ENCODE measurements at places on chromosomes 6 and 20. TPM values are rescaled to one million over a fixed set of nuclear protein-coding genes. Genes with fewer than 3 reads are reported as not detected.

GRCh38 chr20:55880361-55880760 lies 125.0 kb downstream of the CBLN4 start:
- DNase-seq: no peak

DNA sequence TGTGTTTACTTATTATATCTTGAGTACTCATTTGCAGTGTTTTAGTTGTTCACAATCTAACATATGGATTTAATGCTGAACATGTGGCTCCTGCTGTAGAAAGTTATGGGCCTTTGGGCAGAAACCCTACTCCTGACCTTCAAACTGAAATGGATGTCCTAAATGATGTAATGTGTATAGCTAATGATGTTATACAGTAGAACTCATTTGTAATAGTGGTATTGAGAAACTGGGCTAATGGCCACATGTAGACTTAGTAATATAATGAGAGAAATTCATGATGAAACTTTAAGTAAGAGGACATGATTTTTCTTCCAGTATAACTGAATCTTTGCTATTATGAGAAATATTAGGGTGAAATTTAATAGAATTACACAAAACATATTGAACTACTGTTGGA lies 121.3 kb upstream of the PTPRK start:
- DNase-seq: no peak

GRCh38 chr20:63400486-63401210 lies 39.5 kb upstream of the CHRNA4 start:
- no peak for DNase-seq

GRCh38 chr6:101818051-101818450 lies 424.5 kb downstream of the GRIK2 start:
- no peak for DNase-seq

DNA sequence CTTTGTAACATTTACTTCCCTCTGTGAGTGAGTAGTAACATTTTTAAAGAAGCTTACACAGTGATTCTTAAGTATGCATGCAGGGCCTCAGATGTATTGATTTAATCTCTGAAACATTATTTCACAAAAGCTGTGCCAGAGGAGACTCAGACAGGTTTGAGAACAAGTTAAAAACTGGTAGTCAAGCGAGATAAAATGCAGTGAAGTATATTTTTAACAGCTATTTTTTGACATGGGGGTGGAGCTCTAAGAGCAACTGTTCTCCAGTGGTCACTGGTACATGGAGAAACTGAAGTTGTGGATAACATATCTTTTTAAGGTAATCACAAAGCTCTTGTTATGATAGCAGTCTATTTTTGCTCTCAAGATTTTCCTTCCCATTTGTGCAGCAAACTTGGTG lies 20.4 kb downstream of the DSTN start:
- DNase-seq: no peak

- peak; percentile 40 for DNase-seq
These were observed 202.2 kb upstream of the PRND start for GRCh38 chr20:4519534-4519933.

GRCh38 chr6:168827586-168827871 lies 386.5 kb downstream of the SMOC2 start:
- DNase-seq: no peak

GRCh38 chr6:30202366-30202765 lies 10.8 kb downstream of the TRIM26 start:
- no peak for DNase-seq

Gene HUS1B
- total RNA-seq: 0.17 TPM

Gene SLC35F1
- not detected for total RNA-seq

Gene SPACA1
- total RNA-seq: not detected

Gene MYB
- 1.6 TPM for total RNA-seq
